ENCODE measurements at places on chromosomes 7 and 10. TPM values are rescaled to one million over a fixed set of nuclear protein-coding genes. Genes with fewer than 3 reads are reported as not detected.
A peak's percentile ranks its signal among the peaks of the same experiment; 100 is the strongest.

- DNase-seq = peak; percentile 52
Measured at GRCh38 chr7:17299483-17299991, 1.1 kb downstream of the AHR start.

CRHR2 gene
- not detected for total RNA-seq

DNA sequence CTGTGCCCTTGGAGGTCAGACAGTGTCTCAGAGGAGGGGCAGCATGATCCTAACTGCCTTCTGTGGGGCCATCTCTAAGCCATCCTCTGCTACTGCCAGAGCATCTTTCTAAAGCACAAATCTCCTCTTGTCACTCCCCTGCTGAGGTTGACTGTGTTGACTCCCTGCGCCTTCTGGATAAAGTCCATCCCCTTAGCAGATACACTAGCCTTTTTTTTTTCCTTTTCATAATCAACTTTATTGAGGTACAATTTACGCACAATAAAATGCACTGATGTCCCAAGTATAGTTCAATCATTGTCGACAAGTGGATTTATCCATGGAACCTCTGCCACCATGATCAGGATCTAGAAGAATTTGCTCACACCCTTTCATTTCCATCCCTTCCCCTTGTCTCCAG is 150.1 kb downstream of the SPAG6 start:
- DNase-seq = no peak

DNA sequence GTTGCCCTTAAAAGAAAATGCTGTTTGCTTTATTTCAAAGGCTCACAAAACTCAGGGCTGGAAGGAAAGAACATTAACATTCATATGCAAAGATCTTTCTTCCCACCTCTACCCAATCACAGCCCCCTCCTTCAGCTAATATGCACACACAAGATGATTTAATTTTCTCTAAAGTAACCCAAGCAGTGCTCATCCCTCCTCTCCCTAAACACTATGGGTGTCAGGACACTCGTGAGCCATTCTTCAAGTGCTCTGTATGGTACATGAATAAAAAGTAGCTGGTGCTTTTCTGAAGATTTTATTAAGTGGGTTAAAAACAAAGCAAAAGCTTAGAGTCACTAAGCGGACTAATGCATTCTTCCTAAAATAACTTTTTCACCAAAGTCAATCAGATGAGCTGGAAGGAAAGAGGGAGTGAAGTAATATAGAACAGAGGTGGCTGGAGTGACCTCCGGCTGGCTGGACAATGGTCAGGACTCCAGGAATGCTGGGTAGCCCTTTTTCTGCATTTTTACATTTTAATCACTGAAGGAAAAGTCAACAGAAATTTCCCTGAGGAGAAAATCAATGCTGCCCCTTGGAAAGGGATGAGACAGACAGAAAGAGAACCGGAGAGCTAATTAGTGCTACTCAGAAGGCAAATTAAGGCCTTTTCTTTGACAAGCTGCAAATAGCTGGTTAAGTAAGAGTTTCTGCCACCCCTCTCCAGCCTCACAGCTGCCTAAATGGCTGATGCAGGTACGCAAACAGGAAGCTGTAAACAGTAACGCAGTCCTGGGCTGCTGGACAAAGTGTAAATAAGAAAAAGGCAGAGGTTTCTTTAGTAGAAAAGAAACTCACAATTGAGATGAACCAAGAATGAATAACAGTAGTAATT is 6.6 kb downstream of the DGKI start:
- DNase-seq = no peak

MNX1 gene
- total RNA-seq = 7.4 TPM

GRCh38 chr10:23516530-23516929 is 77.7 kb downstream of the OTUD1 start:
- no peak for DNase-seq

GRCh38 chr10:108393089-108393488 is 1228.6 kb upstream of the SORCS1 start:
- DNase-seq = no peak

DNA sequence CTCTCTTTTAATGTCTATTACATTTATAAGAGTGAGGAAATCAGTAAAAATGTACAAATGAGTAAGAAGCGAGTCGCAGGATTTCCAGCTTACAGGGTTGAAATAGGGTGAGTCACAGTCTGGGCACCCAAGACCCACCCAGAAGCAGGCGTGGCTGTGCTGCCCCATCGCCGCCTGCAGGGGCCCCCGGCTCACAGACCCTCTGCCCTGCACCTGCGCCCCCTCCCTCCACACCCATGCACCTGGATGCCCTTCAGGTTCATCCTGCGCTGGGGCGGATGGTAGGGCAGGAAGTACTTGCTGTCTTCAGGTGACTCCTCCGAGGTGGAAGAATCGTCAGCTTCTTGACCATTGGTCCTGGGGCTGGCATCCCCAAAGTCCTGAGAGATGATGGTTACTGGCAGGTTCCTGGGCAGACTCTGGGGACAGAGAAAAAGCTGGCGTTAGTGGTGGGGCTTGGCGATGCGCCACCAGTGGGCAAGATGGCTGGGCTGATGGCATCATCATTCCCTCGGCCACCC is 90.2 kb upstream of the GNA12 start:
- peak; percentile 40 for DNase-seq

PYROXD2 gene
- 23.1 TPM for total RNA-seq

SHH gene
- 2.5 TPM for total RNA-seq

ZNF25 gene
- total RNA-seq = 2.6 TPM
